LHCN-M2 (cell line): ENCODE measurements at places on chromosomes 16 and 17.

GRCh38 chr16:23365602-23366240 lies 63.6 kb downstream of the SCNN1B start:
- no peak for DNase-seq

DNA sequence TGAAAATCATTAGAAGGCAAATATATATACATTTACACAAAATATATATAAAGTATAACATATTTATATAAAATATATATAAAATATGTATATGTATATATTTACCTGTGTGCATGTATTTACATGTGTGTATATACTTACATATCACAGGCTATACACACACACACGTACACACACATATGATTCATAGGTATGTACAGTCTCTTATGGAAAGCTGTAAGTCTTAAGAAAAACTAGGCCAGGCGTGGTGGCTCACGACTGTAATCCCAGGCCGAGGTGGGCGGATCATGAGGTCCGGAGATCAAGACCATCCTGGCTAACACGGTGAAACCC lies 14.7 kb downstream of the TOM1L2 start:
- DNase-seq, result no peak

DNA sequence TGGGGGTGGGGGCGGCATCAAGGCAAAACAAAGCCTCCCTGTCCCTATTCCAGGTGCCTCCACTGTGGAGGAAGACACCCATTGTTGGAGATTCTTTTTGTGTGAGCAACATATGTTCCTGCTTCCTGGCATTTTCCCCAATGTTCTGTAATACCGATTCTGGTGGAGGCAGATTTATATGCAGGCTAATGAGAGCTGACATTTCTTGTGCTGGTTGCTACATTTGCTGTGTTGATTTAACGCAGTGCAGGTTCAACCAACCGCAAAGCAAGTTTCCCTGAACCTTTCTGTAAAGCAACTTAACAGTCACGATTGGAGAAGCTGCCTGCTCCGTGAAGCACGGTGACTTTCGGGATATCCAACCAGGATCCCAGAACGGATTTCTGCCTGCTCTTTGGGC lies 260.5 kb downstream of the CBLN1 start:
- no peak for DNase-seq

GRCh38 chr17:70317421-70317820 lies 148.1 kb downstream of the KCNJ2 start:
- no peak for DNase-seq

- DNase-seq, result no peak
Measured at GRCh38 chr17:4553669-4554068, 1.5 kb downstream of the MYBBP1A start.
